Adipocyte (in vitro differentiated cells): ENCODE measurements at places on chromosomes 3 and 15.
A peak's percentile ranks its signal among the peaks of the same experiment; 100 is the strongest.

GRCh38 chr3:189239616-189240015, 67.8 kb downstream of the TPRG1 start:
- no peak for DNase-seq

DNA sequence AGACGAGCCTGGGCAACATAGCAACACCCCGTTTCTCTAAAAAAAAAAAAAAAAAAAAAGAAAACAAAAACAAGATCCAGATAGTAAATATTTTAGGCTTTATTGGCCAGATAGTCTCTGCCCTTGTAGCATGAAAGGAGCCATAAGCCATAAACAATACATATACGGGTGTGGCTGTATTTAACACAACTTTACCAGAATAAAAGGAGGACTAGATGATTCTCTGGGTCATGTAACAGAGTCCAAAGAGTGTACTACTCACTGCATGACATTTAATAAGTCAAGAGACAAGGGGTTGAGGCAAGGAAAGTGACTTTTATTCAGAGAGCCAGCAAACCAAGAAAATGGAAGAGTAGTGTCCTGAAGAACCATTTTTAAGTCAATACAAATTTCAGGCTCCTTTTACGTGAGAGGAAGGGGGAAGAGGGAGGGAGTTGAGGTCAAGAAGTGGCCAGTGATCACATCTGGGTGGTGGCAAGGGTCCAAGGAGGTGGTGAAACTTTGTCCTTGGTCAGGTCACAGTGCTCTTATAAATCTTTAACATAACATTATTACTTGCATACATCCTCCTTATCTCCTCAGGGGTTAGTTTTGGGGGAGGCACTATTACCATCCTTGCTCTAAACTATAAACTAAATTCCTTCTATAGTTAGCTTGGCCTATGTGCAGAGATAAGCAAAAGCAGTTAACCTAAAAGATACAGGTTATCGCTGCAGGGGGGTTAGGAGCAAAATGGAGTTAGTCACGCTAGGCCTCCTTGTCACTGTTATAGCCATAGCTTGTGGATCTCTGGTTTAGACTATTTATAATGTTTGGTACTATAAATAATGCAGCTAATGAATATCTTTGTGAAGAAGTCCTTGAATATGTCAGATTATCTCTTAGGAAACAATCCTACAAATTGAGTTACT, 46.1 kb downstream of the METTL6 start:
- no peak for DNase-seq

- DNase-seq: no peak
Measured at GRCh38 chr3:136733317-136733833, 18.8 kb downstream of the STAG1 start.

GRCh38 chr3:142849148-142849547, 39.7 kb downstream of the PCOLCE2 start:
- no peak for DNase-seq

GRCh38 chr3:131704098-131704497, 201.3 kb upstream of the MRPL3 start:
- DNase-seq: no peak

- DNase-seq: peak; percentile 90
Measured at GRCh38 chr3:29525254-29525881, 244.5 kb downstream of the RBMS3 start.

DNA sequence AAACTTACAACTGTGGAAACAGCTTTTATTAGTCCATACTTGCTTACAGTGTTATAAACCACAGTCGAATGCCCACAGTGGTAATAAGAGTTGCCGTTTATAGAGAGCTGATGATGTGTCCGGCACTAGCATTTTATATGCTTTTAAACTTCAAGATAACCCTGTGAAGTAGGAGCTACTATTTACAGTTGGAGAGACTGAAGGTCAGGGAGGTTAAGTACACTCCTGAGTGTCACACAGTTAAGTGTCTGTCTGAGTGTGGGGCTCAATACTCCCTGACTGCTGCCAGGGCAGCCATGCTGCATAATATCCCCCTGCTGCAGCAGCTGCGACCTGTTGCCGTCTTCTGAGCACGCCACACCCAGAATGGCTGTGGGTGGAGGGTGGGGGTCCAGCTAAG, 89.9 kb upstream of the TNFAIP8L3 start:
- no peak for DNase-seq

GRCh38 chr3:196463478-196463756, 31.2 kb upstream of the UBXN7 start:
- DNase-seq: no peak

GRCh38 chr3:73502609-73503583, 121.8 kb downstream of the PDZRN3 start:
- DNase-seq: peak; percentile 89

- DNase-seq: no peak
Measured at GRCh38 chr3:105626739-105627138, 242.1 kb downstream of the CBLB start.

DNA sequence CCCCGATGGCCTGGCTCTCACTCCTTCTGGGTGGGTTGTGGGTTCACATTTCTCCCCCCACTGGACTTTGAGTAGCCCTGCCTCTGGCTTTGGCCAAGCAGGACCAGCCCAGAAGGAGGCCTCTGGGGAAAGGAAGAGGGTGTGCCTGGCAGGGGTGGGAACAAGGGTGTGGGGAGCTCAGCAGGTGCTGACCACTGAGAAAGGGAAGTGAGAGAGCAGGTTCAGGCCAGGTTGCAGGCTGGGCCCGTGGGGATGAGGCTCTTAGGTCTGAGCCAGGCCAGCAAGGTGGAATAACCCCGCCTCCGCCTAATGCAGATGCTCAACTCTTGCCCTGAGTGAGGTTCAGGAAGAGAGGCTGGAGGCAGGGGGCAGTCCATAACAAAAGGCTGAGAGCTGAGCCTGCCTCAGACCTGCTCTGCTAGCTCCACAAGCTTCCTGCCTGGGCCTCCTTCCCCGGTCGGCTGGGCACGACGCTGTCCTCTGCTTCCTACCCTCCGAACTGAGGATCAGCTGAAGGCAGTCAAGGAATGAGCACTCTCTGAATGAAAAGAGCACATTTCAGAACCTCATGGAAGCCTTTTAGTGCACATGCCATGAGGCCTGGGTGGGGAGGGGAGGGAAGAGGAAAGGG, 82.7 kb downstream of the TLE3 start:
- no peak for DNase-seq

DNA sequence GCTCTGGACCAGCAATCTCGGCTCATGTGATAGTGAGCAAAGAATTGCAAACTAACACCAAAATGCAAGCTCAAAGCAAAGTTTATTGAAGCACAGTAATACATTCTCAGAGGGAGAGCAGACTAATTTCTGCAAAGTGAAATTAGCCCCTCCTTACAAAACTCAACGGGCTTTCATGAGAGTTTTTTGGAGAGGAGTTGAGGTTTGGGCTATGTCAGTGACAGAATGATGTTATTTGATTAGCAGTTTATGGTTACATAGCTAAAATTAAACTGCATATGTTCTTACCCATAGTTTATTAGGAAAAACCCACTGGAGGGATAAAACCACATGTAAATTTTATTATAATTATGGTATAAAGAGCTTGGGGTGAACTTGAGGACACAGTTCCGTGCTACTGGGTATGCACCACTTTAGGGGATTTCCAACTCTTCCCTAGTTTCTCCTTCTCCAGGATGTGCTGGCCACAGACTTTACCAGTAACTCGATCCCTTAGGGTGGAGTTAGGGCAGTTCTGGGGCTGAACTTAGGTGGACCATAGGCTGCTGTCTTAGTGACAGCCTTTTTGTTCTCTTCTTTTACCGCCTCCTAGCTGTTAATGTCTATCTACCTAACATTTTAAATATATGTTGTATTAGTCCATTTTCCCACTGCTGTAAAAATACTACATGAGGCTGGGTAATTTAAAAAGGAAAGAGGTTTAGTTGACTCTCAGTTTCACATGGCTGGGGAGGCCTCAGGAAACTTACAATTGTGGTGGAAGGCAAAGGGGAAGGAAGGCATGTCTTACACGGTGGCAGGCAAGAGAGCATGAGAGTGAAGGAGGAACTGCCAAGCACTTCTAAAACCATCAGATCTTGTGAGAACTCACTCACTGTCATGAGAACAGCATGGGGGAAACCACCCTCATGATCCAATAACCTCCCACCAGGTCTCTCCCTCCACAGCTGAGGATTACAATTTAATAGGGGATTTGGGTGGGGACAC, 8.9 kb upstream of the AADACL2 start:
- peak; percentile 3 for DNase-seq

GRCh38 chr3:32257641-32258438, 19.4 kb downstream of the CMTM8 start:
- no peak for DNase-seq

DNA sequence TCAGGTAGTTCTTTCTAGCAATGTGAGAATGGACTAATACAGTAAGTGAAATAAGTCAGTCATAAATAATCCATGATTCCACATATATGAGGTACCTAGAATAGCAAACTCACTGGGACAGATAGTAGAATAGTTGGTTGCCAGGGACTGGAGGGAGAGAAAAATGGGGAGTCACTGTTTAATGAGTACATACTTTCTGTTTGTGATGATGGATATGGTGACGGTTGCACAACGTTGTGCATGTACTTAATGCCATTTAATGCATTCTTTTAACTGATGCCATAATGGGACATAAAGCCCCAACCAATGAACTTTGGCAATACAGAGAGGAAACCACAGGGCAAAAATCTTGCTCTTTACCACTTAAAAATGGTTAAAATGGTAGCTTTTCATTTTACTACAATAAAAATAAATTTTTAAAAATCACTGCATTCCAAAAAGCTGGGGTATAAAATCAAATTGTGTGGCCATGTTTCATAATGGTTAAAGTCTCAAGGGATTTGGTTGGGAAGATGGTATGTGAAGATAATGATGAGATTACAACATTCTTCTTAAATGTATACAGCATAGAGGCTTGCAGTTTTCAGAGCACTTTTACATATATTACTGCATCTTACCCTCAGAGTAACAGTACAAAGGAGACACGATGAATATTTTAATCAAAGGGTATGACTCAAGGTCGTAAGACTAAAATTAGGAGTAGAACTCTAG, 45.2 kb downstream of the ADAM10 start:
- DNase-seq: peak; percentile 74

DNA sequence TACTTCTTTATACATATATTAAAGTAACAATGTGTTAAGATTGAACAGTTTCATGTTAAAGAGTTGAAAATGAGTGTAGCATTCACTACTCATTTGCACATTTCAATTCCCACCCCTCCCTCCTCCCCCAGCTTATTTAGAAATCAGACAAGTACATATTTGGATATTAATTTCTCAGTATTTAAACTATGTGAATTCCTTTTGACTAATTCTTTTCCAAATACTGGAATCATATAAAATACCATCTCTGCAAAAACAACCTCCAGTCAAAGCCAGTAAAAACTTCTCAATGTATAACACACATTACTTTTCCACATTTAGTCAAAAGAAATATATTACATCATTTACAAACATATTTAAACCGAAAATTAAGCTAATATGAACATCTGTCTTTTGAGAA, 25.5 kb upstream of the SHC4 start:
- no peak for DNase-seq

- no peak for DNase-seq
Measured at GRCh38 chr15:69631978-69632377, 179.4 kb downstream of the RPLP1 start.

DNA sequence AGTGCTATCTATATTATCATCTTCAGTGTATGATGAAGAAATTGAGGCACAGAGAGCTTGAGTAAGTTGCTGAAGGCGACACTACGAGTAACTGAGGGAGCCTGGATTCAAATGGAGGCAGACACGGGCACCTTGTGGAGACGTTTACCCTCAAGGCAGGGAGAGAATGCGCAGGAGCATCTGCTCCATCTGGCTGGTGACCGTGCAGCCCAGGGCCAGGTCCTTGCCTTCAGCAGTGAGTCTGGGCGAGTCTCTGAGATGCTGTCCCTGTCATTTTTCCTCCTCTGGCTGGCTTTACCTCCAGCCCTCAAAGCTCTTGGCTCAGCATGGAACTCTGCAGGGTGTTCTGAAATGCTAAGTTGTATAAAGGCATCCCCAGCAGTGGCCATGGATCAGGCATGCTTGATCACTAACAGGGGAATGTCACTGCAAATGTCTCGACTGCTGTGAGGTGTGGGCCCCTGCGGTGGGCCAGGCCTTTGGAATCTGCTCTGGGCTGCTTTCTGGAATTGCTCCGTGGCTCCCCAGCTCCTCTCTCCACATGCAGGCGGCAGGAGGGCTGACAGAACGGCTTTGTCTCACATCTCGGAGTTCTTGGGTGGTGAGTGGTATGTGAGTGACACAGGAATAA, 19.7 kb downstream of the SPSB4 start:
- no peak for DNase-seq

GRCh38 chr3:161148832-161149475, 43.8 kb upstream of the B3GALNT1 start:
- no peak for DNase-seq

DNA sequence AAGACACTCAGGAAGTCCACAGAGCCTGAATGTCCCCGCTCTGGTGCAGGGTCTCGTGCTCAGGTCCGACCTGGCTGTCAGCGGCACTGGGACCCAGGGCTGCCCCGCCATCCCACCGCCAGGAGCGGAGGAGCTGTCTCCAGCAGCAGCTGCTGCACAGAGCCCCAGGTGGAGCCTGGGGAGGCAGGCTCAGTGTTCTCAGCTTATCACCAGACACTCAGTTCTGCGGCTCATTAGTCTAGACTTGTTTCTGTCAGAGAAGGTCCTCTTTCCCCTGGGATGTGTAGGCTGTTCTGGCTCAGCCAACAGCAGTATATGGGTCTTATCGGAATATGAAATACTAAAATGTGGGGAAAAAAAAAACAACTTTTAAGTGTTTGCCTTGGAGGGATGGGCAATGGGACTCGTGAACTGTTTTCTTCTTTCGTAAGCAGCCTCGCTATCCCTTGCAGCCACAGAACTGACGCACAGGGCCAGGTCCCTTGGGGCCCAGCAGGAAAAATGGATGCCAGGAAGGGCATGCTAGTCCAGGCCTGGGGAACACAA, 75.9 kb downstream of the KLF13 start:
- no peak for DNase-seq

DNA sequence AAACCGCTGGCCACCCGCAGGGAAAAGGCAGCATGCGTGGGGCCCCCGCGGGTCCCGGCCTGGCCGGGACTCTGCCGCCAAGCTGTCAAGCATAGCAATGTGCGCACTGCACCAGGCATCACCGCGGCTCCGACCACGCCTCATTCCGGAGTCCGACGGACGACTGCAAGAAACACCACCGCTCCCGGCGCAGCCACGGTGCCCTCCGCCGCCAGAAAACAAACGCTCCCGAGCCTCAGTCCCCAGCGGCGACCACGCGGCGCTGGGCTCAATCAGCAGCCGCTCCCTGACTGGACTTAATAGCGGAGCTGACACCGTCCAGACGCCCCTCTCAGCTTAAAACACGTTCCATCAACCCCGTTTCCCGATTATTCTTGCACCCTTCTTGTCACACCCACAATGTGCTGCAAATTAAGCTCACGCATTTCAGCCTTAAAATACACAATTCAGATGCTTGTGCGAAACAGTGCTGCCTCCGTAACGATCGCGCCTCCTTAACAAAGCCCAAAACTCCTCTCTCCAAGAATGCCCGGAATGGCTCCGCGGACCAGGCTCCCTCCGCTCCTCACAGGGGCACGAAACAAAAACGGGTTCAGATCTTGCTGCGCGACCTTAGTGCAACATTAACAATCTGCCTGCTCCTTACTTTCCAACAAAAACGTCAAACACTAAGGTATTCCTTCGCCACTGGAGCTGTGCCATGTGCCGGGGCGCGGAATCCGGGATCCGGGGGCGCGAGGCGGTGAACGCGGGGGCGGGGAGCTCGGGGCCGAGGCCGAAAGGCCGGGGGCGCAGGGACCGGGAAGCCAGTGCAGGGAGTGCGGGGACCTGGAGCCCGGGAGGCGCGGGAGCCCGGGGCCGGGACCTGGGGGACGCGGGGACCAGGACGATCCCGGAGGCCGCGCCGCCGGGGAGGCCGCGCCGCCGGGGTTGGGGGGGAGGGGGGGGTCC, 655 bp downstream of the CYFIP1 start:
- DNase-seq: peak; percentile 81

- peak; percentile 30 for DNase-seq
Measured at GRCh38 chr3:80244390-80244789, 476.6 kb upstream of the ROBO1 start.

GRCh38 chr3:46922871-46923558, 45.5 kb downstream of the PTH1R start:
- no peak for DNase-seq
